ENCODE measurements at places on chromosomes 5 and 9. TPM values are rescaled to one million over a fixed set of nuclear protein-coding genes. Genes with fewer than 3 reads are reported as not detected.

The C9 gene
- not detected for total RNA-seq

The SETD9 gene
- 5.8 TPM for total RNA-seq

DNA sequence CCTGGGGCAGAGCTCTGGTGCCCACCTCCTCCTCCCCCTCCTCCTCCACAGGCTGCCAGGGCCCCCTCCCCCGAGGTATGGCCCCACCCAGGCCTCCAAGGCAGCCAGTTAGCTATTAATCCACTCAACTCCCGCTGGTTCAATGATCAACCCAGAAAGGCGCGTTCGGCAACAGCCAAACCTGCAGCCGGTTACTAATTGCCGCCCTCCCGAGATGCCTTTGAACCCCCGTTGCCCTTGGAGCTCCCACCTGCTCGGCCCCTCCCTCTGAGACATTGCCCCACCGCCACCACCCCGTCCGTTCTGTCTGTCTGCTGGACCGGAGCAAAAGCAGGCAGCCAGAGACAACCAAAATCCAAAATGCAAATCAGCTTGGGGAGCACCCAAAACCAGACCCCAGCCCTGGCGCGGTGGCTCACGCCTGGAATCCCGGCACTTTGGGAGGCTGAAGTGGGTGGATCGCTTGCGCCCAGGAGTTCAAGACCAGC is 25.8 kb downstream of the NOTCH1 start:
- H3K4me1 ChIP-seq: no peaks in the 10 kb centered on the region
- H3K27me3 ChIP-seq: no peaks in the 10 kb centered on the region
- no peak overlapping the region for H3K27ac ChIP-seq
- H3K4me3 ChIP-seq: no peak overlapping the region
- DNase-seq: no peak

The FGD3 gene
- 58.8 TPM for total RNA-seq
